MG63 (cell line): ENCODE measurements at places on chromosomes 16 and 17. TPM values are rescaled to one million over a fixed set of nuclear protein-coding genes. Genes with fewer than 3 reads are reported as not detected.

CEP295NL gene
- 0.67 TPM in 1 of 2 replicates, not detected in the other for total RNA-seq

- DNase-seq, result no peak
These were observed 27.2 kb upstream of the METRNL start for GRCh38 chr17:83052241-83052564.

KRTAP4-9 gene
- not detected in 2 replicates for total RNA-seq

DNA sequence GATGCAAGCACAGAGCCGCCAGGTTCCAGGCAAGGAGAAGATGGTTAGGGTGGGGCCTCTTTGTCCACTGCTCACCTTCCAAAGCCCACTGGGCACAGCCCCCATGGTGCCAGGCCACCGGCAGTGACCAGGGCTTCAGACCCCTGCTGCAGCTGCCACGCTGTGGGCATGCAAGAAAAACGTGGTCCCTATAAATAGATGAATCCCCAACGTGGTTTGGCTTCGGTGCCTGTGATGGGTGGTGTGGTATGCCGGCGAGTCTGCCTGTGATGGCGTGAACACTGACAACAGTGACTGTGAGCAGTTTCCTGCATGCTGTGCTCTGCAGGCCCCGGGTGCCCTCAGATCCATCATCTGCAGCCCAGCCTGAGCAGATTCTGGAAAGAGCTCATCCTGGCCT, 36.6 kb downstream of the RAB11FIP4 start:
- no peak for DNase-seq

DNA sequence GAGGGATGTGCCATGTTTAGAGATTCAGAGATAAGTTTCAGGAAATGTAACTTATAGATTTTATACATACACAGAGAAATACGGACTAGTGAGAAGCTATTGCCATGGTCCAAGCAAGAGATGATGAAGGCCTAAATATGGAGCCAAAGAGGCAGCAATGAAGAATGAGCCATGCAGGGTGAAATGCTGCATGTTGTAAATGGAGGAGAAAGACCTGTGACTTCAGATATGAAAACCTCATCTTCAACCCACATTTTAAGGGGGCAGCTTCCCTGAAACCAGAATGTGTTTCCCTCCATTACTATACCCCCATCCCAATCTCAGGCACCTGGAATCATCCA, 2.9 kb downstream of the CCL2 start:
- no peak for DNase-seq
